ENCODE measurements at places on chromosomes 7 and 10. TPM values are rescaled to one million over a fixed set of nuclear protein-coding genes. Genes with fewer than 3 reads are reported as not detected.

The KAZALD1 gene
- total RNA-seq = 18.9 TPM

The SSC4D gene
- total RNA-seq = 1.2 TPM

GRCh38 chr10:32349199-32349585, 2.2 kb upstream of the EPC1 start:
- no peak for DNase-seq

GRCh38 chr7:134593530-134594392, 44.9 kb downstream of the AKR1B15 start:
- DNase-seq = no peak

GRCh38 chr7:142791502-142791901, 20.7 kb downstream of the PRSS2 start:
- no peak for DNase-seq

The PON1 gene
- total RNA-seq = not detected

DNA sequence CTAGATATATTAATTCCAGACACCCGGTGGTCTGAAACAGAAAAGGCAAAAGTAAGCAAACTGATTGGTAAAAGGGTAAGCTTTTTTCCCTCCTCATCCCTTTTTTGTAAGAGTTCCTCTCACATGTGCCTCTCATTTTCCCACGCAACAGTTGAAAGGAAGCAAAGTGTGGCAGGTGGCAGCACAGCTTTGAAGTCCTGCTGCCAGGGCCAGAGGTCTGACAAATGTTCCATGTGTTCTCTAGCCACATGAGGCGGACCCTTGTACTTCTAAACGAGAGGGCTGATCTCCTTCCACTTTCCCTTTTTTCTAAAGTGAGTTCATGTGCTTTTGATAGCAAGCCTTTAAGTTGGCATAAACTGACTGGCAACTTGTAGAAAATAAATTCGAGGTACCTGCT, 217.5 kb downstream of the POLR1F start:
- DNase-seq = no peak

DNA sequence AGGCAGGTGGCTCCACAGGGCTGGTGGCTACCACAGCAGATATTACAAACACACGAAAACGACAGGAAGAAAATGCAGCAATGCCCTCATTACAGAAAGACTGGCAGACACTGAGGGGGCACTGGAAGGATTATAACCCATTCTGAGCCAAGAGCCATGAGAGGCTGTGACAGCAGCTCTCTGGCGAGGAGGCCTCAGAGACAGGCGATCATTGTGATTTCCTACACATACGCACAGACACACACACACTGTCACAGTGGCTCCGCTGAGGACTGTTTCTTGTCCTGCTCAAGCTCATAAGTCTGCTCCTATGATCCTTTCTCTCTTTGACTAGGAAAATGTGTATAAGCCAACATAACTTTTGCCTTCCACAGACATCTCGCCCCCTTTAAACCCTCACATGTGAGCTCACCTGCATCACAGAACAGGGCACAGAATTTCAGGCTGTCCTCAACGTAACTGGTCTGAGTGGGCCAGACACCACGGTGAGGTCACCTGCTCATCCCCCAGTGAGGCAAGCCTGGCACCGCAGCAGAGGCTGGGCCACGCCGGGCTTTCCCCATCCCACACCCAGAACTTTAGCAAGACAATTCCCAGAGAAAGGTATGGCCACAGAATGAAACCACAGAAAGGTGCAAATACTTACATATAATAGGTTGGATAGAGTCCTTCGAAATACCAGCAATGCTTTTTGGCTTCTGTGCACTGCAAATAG, 51.7 kb downstream of the VOPP1 start:
- no peak for DNase-seq

DNA sequence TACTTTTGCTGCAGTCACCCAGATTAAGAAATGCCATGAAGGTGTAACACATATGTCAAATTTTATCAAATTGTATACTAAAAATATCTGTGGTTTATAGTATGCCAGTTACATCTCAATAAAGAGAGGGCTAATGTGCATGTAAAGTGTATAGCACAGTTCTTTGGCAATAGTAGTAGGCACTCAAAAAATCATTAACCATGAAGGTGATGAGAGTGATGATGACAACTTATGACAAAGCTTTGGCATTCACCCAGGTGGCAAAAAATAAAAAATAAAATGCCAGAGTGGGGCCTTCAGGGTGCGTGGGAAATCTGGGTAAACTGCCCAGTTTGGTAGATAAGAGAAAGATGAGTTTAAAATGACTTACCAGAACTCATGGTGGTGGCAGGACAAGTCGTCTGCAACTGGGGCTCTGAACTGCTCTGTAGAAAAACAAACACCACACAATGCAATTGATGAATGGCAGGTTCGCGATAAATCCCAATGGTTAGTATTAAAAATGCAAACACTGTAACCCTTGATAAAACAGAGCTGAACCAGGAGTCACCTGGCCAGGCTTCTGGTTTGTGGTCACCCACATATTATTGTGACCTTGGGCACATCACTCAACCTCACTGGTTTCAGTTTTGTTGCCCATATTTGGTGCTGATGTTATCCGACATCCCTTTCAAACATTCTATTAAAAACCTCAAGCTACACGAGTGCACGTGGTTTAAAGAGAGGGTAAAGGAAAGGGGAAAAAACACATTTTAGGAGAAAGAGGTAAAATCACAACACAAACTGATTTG, 120.2 kb downstream of the SORBS1 start:
- no peak for DNase-seq

GRCh38 chr10:58531084-58531695, 18.5 kb downstream of the BICC1 start:
- DNase-seq = no peak

The MOGAT3 gene
- total RNA-seq = not detected

DNA sequence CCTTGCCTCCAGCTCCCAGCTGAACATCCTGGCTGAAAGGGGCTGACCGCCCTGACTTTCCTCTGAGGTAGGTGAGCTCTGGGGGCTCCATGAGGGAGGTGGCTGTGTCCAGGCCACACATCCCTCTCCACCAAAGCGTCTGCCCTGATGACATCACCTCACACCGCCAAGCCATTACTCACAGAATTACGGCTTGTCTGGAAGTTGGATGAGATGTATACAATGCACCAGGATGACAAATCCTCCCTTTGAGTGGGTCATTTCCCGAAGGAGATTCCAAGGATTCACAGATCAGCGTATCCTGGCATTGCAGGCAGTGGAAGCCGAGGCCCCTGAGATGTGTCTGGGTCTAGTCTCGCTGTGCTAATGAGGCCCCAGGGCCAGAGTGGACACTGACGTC, 15.1 kb upstream of the RET start:
- no peak for DNase-seq

DNA sequence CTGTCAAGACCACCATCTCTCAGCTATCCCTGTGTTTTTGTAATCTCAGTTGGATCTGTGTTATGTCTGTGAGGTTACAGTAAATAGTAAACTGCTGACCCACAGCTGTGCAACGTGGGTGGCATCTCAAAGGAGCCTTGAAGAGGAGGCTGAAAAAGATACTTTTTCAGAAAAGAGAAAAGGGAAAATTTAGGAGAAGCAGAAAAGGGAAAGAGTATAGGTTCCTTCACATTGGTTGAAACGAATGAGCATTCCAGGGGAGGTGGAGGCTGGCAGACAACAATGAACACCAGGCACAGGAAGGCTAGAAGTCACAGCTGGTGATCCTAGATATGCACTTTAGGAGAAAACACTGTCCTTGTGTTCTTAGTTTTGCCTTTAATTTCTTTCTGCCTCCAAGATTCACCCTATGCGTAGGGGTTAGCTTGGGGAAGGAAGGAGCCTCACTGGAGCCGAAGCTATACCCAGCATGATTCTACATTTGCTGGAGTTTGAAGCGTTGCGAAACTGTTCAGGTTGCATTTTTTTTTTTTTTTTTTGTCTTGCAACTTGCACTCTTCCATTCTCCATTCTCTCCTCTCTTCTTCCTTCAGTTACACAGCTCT, 18.3 kb downstream of the CPED1 start:
- DNase-seq = no peak

DNA sequence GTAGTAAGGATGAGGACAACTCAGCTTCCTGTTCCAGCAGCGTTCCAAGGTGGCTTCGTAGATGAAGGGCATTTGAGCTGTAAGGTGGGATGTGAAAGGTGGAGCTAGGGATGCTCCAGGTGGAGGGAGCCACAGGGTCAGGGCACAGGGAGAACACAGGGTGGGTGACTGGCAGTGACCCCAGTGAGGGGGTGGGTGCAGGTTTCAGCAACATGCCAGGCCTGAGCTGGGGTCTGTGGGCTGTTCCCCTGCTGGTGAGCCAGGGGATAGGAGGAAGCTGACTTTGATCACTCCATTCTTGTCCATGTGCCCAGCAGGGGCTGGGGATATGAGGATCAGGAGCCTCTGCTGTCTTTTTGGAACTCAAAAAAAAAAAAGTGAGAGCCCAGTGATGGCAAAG, 33.2 kb downstream of the CDH23 start:
- no peak for DNase-seq

DNA sequence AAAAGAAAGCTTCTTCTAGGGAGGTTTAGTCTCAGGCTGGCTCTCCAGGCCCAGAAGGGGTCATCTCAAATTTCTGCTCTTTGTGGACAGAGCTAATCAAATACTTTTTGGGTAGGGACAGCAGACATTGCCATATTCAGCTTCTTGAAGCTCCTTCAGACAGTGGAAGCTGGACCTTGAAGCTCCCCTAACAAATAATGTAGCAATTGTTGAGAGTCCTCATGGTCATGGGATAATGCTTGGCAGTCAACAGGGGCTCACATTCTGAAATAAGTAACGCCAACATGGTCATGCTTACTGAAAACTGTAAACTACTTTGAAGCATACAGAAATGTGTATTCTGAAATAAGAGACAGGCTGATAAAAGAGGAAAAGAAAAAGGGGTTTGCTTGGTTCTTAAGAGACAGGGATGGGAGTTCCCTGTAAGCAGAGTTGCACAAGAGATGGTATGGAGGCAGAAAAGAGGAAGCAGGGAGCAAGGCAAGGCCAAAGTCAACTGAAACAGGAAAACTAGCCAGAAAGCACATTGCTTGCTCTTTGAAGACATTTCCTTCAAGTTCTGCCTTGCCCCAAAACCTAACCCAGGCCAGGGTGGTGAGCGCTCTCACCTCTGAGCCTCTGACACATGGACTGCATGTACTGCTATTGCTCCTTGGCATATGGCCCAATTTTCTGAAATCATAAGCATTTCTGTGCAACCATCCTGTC, 53.1 kb upstream of the KMT2E start:
- DNase-seq = no peak

DNA sequence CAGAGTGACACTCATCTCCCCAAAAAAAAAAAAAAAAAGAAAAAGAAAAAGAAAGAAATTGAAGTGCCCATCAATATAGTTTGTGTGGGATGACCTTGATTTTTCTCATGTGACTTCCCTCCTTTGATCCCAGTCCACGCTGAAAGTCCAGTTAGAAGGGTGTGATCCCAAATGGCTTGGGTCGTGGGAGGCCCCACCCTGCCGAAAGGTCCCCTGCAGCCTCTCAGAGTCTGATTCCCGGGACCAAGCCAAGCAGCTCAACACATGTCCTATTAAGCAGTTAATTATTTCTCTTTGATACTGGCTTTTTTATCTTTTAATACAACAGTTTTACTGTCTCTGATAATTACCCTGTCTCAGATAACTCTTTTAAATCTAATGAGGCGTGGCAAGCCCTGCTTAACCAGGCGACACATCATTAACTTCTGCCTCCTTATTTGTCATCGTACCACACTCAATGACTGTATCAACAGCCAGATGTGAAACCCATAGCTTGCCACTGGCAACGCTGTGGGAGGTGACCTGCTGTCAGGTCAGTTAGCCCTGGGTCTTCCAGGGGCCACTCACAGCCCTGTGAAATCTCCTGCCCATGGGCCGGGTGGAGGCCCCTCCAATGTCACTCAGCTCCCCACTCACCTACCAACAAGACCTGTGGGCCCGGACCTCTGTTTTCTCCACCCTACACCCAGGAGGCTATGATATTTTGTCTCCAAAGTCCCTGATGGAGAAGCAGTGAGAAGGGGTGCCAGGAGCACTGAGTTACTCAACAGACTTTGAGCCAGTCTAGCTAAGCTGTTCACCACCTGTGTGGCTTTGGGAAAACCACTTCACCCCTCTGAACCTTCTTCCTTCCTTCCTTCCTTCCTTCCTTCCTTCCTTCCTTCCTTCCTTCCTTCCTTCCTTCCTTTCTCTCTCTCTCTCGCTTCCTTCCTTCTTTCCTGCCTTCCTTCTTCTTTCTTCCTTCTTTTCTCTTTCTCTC, 110.0 kb upstream of the SFMBT2 start:
- no peak for DNase-seq

DNA sequence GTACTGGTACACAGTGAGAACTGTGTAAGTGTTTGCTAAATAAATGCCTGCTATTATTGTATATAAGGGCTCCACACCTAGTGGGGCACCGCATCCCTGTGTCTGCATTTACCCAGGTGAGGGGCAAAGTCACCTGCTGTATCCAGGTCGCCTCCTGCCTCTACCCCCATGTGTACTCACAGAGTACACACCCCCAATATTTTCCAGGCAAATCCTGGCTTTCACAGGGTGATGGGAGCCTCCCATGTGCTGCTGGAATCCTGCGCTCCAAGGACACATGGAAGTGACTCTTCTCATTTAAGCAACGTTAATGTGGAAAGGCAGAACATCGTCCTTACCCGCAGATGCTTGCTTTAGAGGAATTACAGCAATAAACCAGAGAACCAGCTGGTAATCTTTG, 48.2 kb downstream of the ARHGAP22 start:
- no peak for DNase-seq

The HSPA12A gene
- total RNA-seq = 6.9 TPM

GRCh38 chr7:151046603-151047573, 1.4 kb upstream of the ASIC3 start:
- DNase-seq = no peak

The LRRC18 gene
- not detected for total RNA-seq

- peak; percentile 64 for DNase-seq
Measured at GRCh38 chr7:157274991-157275427, 61.8 kb upstream of the DNAJB6 start.

DNA sequence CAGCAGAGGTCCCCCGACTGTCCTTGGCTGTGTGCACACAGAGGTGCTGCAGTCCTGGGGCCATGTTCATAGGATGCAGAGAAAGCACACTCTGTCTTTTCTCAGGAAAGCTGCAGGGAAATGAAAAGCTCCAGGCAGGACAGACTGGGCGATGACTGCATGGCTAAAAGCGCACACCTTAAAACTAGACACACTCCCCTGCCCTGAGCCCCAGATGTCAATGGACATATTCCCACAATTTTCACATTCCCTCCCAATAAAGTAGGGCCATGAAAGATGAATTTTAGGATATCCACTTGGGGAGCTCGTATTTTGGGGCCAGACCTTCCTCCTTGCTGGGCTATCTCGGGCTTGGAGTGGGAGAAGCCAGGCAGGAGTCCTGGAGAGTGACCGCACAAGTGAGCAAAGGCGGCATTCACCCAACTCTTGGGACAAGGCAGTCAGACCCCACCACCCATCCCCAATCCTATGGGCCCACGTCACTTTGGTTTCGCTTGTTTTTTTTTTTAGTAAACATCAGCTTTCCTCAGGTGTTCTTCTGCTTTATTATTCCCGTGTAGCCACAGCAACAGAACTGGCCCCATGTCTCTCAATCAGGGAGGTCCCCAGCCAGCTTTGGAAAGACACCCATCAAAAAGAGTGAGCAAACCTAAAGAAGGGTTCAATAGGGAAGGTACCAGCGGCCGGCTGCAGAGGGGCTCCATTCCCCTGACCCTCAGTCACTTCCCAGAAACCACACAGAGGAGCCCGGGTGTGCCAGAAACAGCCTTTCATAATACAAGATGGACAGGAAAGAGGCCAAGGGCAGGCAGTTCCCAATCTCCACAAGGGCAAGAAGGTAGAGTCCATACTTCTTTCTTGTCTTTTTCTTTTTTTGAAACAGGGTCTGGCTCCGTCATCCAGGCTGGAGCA, 12.7 kb downstream of the GPRIN2 start:
- DNase-seq = peak; percentile 93

Data from chondrocyte (in vitro differentiated cells).